ENCODE measurements at places on chromosomes 13 and 19. TPM values are rescaled to one million over a fixed set of nuclear protein-coding genes. Genes with fewer than 3 reads are reported as not detected.

Gene PGLYRP1
- total RNA-seq, result not detected

Gene KIR3DL1
- not detected for total RNA-seq

Gene ANKRD24
- total RNA-seq, result 0.50 TPM

Gene FLT1
- 46.3 TPM for total RNA-seq

Gene AMER2
- total RNA-seq, result not detected

Gene MATK
- 32.3 TPM for total RNA-seq

Gene ELSPBP1
- not detected for total RNA-seq

Gene PODNL1
- not detected for total RNA-seq

Gene XPO4
- total RNA-seq, result 34.8 TPM

Gene SAMD4B
- total RNA-seq, result 71.4 TPM

Gene KLC3
- total RNA-seq, result not detected

Gene HTR2A
- total RNA-seq, result not detected

Gene ARMC6
- 61.9 TPM for total RNA-seq

Gene PABPC3
- 0.43 TPM for total RNA-seq

Gene EHD2
- total RNA-seq, result 0.49 TPM

Gene TMEM205
- total RNA-seq, result 34.2 TPM

Gene ERICH6B
- total RNA-seq, result not detected

Gene NTN5
- 0.78 TPM for total RNA-seq

Gene ZSCAN4
- not detected for total RNA-seq

Gene KLK10
- not detected for total RNA-seq

Gene ZNF765
- 11.8 TPM for total RNA-seq

Gene PLK5
- not detected for total RNA-seq

Gene EPN1
- 44.7 TPM for total RNA-seq

Gene ADGRE1
- 4.3 TPM for total RNA-seq

Gene MYADM
- 65.6 TPM for total RNA-seq

Gene AKT2
- total RNA-seq, result 163 TPM

Gene MYCBP2
- 119 TPM for total RNA-seq

Gene KMT2B
- total RNA-seq, result 60.0 TPM

Gene VSTM2B
- not detected for total RNA-seq

Gene BEST2
- total RNA-seq, result not detected

Gene MYBPC2
- total RNA-seq, result 0.12 TPM

Gene ADAT3
- 10.6 TPM for total RNA-seq

Gene BCAM
- not detected for total RNA-seq

Gene LILRB1
- not detected for total RNA-seq

Gene KLF16
- 37.0 TPM for total RNA-seq

Gene CGB3
- not detected for total RNA-seq

Gene TNFSF9
- 6.4 TPM for total RNA-seq

Gene BBC3
- total RNA-seq, result 17.4 TPM

Gene TUBA3C
- total RNA-seq, result not detected

Gene LIPE
- 39.1 TPM for total RNA-seq

Gene HS6ST3
- total RNA-seq, result not detected

Measured in activated CD4-positive, alpha-beta T cell treated with anti-CD3 and anti-CD28 coated beads, Interleukin-2, amount 10 ng/mL, durations not matched to agents 24 days and 14 days (primary cell).